H9 (cell line): ENCODE measurements at places on chromosomes 6 and 20. TPM values are rescaled to one million over a fixed set of nuclear protein-coding genes. Genes with fewer than 3 reads are reported as not detected.

Gene TUBB2B
- total RNA-seq: 317 and 320 TPM in 2 replicates

Gene ANKRD66
- not detected in 2 replicates for total RNA-seq

Gene WASF1
- total RNA-seq: 28.6 and 29.3 TPM in 2 replicates

Gene GJA1
- 528 and 530 TPM in 2 replicates for total RNA-seq

Gene ULBP1
- total RNA-seq: 1.6 and 2.1 TPM in 2 replicates

Gene KHDC1
- 7.7 and 7.8 TPM in 2 replicates for total RNA-seq

Gene FIG4
- 23.1 and 23.5 TPM in 2 replicates for total RNA-seq

Gene MDFI
- total RNA-seq: 40.9 and 45.0 TPM in 2 replicates

Gene SLC24A3
- 0.83 and 1.1 TPM in 2 replicates for total RNA-seq

Gene RHAG
- total RNA-seq: not detected in 2 replicates

Gene CLDN20
- not detected in 2 replicates for total RNA-seq

Gene SAPCD1
- 3.2 and 4.3 TPM in 2 replicates for total RNA-seq

Gene SPATS1
- total RNA-seq: not detected in 2 replicates

DNA sequence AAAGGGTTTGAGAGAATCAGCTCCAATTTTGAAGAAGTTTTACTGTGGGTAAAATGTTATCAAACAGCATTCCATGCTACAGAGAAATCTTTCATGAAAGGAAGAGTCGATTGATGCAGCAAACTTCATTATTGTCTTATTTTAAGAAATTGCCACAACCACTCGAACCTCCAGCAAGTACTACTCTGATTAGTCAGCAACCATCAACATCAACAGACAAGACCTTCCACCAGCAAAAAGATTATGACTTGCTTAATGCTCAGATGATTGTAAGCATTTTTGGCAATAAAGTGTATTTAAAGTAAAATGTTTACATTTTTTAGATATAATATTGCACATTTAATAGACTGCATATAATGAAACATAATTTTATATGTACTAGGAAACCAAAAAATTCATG, 87.5 kb downstream of the AKAP7 start:
- no peak for DNase-seq

DNA sequence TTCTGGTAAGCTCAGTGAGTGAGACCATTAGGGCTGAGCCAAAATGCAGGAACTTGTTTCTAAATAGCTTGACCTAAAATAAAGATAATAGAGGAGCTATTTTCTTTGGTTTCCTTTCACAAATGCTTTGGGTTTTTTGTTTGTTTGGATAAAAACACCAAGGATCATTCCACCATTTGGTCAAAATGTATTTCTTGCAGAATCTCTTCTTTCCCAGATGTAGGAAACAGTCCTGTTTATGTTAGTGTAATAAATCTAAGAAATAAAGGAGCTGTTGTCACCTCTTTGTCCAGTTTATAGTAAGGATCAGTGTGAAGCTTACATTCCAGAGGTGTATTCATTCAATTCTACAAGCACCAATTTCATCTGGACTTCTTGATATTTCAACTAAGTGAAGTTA, 297.8 kb downstream of the GJA1 start:
- DNase-seq: no peak

DNA sequence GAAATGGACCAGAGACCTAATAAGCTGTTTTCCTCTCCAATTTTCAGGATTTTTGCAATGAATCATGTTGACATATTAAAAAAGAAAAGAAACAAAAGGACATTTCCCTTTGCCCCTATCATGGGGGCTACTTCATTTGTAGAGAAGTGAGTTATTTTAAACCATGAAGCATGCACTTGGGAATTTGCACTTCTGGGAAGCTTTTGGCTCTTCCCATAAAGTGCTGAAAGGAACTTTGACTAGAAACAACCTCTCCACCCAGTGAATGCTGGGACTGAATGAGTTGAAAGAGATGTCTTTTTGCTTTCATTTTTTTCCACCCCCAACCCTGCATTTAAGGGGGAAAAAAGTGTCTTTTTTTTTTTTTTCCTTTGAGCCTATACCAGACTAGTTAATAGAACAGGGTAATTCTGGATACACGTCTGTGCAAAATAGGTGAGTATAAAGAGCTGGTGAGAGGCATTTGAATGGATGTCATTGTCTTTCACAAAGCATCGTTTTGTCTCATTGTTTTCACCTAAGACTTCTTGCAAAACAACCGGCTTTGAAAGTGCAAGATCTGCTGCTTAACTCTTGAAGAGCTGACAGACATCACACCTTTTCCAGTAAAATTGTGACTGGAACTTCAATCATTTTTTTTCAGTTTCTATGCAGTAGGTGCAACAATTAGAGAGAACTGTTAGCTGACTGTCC, 138.7 kb upstream of the BACH2 start:
- no peak for DNase-seq

- DNase-seq: no peak
These were observed 74.2 kb downstream of the CD164 start for GRCh38 chr6:109308018-109308492.

- DNase-seq: no peak
These were observed 44.1 kb upstream of the AKIRIN2 start for GRCh38 chr6:87745966-87746721.

GRCh38 chr6:16243055-16243454, 4.7 kb downstream of the GMPR start:
- DNase-seq: no peak

DNA sequence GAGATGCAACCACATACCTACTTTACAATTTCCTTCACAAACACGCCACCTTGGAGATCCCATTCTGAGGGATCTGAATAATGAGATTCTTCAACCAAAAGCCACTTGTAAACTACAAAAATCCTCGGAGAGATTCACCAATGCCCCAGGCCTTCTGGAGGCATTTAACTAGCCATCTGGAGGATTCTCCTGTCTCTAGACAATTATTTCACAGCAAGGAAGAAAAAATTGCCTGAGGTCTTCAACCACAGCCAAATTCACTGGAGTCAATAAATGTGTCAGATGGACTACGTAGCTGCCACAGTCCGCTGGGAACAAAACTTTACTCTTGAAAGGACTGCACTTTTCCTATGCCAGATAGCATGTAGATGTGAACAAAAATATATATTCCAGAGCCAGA, 19.0 kb upstream of the DCDC2 start:
- DNase-seq: no peak

DNA sequence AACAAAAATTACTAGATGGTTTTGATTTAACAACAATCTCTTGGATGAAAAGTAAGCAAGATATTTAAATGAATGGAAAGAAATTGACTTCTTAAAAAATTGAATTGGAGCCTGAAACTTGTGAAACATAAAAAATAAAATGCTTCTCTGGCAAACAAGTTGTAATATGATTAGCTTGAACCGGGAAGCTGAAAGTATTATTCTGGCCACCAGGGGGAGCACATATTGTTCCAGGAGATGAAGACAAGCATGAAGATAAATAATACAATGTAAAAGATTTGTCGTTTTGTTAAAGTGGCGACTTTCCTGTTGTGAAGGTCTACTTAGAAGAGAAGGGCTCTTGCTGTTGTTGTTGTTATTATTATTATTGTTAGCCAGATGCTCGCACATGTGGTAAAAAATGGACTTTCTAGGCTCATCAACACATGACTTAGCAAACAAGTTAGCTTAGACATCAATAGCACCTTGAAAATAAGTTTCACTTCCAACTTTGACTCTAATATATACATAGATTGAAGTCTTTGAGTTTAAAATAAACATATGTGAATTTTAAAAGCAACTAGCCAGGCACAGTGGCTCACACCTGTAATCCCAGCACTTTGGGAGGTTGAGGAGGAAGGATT, 14.2 kb downstream of the PAX1 start:
- DNase-seq: no peak

- DNase-seq: no peak
These were observed 4.3 kb upstream of the SYNDIG1 start for GRCh38 chr20:24465159-24465558.

GRCh38 chr6:11852061-11852651, 73.6 kb upstream of the ADTRP start:
- DNase-seq: no peak

- no peak for DNase-seq
These were observed 89.6 kb upstream of the RIPOR2 start for GRCh38 chr6:25025248-25025918.

DNA sequence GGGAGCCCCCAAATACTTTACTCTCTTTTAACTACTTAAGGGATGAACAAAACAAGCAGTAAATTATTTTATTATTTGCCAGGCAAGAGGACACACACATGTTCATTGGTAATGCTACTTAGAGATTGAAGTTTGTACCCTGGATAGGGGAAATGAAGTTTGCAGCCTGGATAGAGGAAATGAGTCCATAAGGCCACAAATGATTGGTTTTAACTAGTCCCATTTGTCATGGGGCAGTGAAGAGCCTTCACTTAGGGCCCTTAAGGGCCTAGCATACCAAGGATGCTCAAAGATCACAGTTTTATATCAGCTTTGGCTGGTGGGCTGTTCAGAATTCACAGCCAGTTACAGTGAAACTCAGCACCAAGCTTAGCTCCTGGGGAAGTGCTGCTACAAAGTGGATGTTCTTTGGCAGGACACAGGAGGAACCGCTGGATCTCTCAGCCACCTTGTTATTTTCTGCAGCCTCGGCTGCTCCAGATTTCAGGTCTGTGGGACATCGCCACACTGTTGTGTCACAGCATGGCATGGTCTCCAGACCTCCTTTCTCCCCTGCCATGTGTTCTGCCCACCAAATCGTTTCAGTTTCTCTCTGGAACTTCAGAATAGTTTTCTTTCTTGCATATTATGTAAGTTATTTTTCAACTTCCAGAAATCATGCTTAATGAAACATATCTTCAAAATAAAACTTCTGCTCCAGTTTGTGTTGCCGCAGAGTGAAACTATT, 41.8 kb downstream of the NCOA7 start:
- DNase-seq: no peak

DNA sequence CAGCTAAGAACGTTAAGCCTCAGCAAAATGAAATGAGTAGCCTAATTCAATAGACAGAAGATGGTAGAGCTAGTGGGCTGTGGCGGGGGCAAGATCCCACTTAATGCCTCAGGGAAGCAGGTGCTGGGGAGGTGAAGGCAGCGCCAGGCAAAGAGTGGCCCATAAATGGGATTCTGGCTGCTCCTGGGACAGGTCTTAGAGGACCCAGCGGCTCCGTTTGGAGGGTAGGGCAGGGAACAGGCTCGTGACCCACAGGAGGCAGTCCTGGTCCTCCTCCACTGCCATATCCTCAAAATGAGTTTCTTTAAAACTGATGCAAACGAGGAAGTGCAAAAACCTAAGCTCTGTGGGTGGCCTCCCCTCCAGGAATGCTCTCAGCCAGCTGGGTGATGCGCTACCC, 32.7 kb downstream of the SAYSD1 start:
- peak; percentile 24 for DNase-seq

DNA sequence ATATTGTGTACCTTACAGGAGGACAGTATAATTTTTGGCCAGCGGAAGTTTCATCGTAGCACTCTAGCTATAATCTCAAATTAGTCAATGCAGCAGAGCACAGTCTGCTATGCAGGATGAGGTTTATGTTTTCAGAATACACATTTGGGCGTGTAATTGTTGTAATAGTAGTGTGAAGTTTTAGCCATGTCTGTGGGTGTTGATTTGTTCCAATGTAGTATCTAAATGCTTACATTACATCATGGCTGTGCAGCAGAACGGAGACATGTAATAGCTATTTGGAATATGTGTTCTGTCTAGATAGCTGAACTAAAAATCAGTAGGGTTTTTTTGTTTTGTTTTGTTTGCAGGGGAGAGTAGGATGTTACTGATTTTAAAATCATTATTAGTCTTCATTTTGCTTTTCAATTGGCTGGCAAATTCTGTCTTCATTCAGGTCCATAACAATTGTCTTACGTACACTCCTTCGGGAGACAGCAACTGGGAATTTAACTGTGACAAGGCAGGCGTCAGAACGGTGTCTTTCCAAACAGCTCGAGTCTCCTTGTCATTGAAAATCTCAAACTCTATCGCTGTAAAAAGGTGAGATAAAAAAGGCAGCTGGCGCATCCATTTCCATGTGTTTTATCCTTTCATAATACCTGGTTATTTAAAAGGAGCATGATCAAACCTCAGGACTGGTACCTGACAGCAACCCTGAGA, 65.1 kb upstream of the CDH4 start:
- no peak for DNase-seq

DNA sequence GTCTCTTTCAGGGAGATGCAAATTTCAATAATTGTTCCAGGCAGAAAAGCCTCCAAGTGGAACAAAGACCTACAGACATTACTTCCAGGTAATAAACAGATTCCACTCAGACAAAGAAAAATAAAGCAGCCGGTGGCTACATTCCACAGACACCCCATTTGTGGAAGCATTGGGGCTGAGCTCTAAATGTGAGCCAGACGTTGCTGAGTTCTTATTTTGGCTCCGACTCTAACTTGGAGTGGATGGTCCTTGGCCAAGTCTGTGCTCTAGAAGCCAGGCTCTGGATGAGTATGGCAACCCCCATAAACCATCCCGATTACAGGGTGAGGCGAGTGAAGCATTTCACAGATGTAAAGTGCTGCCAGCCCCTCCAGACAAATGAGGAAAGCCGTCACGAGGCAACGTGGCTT, 6.6 kb downstream of the TRAM2 start:
- DNase-seq: no peak

DNA sequence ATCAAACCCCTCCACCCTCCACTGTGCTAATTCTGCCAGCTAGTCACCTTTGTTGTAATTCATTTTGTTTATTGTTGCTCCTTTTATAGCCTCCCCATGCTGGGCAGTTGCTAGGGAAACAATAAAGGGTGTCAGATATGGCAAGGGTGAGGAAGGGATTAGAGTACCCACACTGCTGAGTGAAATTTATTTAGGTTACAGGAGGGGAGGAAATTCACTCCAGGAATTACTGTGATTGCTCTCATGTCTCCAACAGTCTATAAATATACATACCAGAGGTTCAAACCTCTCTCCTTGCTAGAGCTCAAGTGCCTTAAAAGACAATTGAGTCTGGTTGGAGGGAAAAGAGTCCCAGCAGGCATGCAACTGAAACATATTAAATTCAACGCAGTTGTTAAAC, 90.6 kb upstream of the ADGRF1 start:
- DNase-seq: no peak

DNA sequence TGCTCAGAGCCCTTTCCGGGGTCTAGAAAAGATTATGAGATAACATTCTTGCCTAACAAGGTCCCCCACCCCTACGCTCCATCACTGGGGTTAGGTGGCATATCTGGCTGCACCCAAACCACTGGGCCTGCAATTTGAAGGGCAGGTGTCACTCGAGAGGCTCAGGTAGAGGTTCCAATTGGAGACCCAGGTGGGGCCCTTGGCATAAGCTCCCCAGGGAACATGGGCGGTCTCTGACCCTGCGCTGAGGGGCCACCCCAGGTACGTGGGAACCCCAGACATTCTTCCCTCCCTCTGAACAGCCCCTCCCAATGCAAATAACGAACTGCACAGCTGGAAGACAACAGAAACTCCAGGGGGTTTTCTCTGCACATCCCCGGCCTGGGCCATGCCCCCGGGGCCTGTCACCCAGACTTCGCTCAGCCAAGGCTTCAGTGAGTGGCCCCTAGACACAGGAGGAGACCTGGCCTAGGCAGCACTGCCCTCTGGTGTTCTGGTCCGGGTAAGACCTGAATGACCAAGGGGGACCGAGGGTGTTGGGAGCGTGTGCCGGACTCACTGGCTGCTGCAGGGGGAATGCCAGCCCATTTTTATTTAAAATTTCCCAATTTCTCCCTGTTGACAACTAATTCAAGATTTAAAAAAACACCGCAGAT, 47.5 kb downstream of the DSTN start:
- DNase-seq: peak; percentile 77

GRCh38 chr6:105898286-105898685, 187.8 kb upstream of the PRDM1 start:
- no peak for DNase-seq
